Activated T-helper 1 cell treated with anti-CD3 and anti-CD28 coated beads, Interleukin-12 subunit alpha, Interleukin-12 subunit beta, Interleukin-2, Interleukin-4 antibody, amounts not matched to agents 30 ng/mL and 10 ng/mL and 1 ng/mL, durations not matched to agents 14 hours and 24 hours and 36 hours (primary cell): ENCODE measurements at places on chromosomes 16 and 17. TPM values are rescaled to one million over a fixed set of nuclear protein-coding genes. Genes with fewer than 3 reads are reported as not detected.

DNA sequence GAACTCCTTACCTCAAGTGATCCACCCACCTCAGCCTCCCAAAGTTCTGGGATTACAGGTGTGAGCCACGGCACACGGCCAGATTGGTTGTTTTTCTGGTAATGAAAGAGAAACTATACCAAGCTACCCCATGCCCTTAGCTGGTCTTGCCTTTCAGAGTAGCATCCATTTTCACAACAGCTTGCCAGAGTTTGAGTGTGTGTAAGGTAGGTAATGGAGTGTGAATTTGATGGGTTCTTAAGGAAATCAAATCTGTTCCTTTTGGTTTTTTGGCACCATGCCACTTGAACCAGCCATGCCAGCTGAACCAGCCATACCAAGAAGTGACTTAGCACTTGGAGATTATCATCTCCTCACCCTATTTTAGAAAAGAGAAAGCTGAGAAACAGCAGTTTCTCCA is 5.1 kb downstream of the CALCOCO2 start:
- DNase-seq, result no peak

DNA sequence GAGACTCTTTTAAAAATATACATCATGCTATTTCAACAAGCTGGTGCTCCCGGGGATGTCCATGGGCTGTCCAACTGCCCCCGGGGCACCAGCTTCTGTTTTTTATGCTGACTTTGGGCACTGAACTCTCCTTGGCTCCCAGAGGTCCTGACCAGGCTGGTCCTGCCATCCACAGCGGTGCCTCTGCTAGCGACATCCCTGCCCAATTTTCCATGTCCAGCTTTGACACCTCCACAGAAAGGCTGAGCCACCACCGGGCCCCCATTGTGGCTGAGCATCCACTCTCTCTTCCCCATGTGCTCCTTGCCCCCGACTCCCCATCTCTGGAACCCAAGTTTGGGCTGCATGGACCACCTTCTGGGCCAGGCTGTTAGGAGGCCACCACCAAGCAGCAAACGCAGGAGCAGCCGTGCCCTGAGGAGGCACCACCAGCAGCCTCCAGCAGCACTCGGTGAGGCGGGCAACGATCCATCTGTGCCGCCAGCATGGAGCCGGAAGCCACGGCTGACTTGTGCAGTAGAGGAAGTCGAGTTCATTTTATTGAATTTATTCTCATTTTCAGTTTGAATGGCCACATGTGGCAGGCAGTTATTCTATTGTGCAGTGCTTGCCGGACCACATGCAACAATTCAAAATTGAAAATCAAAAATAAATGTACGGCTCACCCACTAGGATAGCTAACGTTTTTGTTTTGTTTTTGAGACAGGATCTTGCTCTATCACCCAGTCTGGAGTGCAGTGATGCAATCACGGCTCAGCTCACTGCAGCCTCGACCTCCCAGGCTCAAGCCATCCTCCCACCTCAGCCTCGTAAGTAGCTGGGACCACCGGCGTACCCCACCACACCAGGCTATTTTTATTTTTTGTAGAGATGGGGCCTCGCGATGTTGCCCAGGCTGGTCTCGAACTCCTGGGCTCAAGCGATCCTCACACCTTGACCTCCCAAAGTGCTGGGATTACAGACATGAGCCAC is 2.8 kb upstream of the MEAK7 start:
- no peak for DNase-seq

PTGES3L gene
- total RNA-seq, result 1.0 and 1.6 TPM in 2 replicates

DNA sequence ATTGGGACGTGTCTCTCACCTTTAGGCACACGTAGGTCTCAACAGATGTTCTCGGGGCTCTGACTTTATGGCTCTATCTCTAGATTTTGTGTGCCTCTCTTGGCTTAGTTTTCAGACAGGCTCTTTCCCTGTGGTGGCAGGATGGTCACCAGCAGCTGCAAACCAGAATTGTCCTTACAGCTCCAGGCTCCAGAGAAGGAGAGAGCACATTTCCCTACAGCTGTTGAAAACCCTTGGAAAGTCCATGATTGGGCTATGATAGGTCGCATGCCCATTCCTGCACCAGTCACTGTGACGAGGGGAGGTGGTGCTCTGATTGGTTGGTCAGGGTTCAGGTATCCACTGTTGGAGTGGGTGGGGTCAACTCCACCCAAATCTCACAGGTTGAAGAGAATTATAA is 41.5 kb downstream of the SHISA9 start:
- no peak for DNase-seq

GRCh38 chr17:40992666-40993065 is 1.3 kb downstream of the KRTAP3-3 start:
- DNase-seq, result no peak

OMG gene
- 0.10 TPM in 2 replicates for total RNA-seq
